ENCODE measurements at places on chromosomes 5 and 9.
A peak's percentile ranks its signal among the peaks of the same experiment; 100 is the strongest.

DNA sequence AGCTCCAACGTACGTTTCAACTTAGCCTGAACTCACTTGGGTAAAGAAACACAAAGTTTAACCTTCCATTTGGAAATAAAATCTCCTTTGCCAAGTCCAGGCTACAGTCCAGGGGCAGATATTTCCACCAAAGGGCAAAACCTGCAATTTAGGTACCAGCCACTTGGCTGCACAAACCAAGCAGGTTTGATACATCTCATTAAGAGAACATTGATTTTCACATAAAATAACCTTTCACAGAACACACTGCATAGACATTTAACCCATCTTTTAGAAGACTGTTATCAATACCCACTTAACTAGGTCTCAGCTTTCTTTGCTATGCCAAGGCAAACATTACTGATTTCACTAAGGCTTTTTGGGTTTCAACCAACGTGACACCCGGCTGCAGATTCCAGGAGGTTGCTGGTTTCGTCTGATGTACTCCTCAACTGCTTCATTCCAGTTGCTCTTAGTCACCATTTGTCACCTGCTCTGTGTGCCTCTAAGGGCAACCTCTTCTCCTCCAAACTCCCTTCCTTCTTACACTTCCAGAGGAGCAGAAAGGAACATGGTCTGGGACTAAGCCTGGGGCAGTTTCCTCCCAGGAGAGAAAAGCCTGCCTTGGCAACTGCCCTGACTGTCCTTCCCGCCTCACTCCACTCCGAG lies 67.1 kb downstream of the EPB41L4B start:
- DNase-seq: no peak

- no peak for DNase-seq
Observed at GRCh38 chr5:41214182-41214581, 850 bp upstream of the C6 start.

DNA sequence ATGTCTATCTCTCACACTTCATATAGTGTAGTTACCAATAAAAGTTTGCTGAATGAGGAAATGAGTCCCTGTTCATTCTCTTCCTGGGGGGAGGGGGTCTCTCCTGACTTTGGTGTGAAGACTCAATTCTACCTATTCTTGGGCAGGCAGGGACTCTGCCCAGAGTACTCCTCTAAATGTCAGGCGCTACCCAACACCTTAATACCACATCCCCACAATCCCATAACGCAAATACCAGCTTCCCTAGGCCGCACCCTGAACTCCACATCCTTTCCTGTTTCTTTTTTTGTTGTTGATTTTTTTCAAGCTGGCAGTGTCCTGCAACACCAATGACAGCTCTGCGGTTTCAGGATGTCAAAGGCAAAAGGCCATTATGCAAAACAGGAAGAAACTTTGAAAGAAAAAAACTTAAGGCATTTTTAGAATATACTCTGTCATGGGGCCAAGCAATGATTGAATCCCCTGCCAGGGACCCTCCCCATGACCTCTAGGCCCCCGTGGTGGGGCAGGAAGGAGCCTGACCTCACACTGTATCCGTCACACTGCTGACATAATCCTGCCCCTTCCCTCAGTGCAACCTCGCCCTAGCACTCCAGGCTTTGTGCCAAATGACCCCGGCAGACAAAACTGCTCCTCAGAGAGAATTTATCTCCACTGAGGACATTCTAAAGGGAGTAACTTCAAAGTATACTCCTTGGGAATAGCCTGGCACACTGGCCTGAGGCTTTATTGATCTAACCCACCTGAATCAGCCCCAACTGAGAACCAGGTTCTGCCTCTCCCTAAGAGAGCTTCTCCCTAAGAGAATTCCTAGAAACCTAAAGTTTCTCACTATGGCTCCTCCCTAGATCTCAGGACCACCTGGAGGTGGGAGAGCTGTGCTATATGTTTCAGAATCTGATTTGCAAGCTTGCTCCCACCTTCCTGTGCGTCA lies 8.0 kb downstream of the B4GALT1 start:
- peak; percentile 64 for DNase-seq

DNA sequence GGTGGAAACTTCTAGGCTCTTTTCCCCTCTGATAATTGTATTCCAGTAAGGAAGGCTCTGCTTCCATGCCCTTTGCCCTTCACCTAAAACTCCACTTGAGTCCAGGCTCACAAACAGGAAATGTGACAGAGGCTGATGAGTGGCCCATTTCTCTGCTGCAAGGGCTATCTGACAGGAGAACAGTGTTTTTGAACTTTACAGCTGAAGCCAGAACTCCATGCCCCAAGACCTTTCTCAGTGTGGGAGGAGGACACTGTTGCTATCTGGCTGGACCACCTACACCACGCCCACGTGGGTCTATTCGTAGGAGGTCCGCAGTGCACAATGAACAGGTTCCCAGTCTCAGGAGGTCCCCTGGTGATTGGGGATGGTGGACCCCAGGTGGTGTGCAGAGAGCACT lies 13.6 kb downstream of the GGTA1 start:
- no peak for DNase-seq

GRCh38 chr5:174217527-174217926 lies 172.0 kb downstream of the NSG2 start:
- DNase-seq: no peak

GRCh38 chr5:86885011-86885410 lies 267.3 kb downstream of the COX7C start:
- no peak for DNase-seq

DNA sequence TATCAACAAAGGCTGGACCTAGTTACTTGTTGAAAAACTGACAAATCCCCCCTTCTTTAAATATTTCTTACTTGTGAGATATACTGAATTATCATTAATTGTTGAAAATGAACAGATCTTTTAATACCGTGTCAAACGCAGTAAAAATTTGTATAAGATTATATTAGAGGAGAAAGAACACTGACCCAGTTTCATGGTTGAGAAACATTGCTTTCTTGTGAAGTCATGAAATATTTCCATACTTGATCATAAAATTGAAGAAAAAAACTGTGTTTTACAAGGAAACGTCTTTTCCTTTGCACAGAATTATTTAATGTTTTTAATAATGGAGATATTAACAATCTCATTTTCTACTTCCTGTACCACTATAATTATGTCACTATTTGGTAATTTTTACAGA lies 45.8 kb downstream of the MOCS2 start:
- no peak for DNase-seq

GRCh38 chr9:128456613-128457061 lies 831 bp downstream of the ODF2 start:
- DNase-seq: peak; percentile 79

DNA sequence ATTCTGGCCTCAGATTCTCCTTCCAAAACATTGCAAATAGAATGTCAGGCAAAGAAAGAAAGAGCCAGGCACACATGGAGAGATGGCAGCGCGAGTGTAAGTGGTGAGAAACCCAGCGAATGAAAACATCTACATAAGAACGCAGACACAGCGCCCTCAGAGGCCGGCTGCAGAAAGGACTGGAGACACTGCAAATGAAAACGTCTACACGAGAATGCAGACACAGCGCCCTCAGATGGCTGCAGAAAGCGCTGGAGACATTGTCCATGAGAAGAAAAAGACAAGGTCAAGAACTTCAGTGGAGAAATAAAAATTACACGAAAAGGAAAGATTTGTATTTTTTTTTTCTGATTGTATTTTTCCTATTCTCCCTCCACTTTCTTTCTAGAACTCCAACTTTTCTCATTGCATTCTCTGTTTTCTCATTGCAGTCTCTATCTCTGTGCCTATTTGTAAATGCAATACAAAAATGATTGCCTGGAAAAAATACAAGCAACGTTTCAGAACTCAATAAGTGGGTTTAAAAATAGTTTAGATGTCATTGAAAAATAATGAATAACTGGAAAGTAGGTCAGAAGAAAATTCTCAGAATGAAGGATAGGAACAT lies 117.9 kb upstream of the LPCAT1 start:
- DNase-seq: no peak

DNA sequence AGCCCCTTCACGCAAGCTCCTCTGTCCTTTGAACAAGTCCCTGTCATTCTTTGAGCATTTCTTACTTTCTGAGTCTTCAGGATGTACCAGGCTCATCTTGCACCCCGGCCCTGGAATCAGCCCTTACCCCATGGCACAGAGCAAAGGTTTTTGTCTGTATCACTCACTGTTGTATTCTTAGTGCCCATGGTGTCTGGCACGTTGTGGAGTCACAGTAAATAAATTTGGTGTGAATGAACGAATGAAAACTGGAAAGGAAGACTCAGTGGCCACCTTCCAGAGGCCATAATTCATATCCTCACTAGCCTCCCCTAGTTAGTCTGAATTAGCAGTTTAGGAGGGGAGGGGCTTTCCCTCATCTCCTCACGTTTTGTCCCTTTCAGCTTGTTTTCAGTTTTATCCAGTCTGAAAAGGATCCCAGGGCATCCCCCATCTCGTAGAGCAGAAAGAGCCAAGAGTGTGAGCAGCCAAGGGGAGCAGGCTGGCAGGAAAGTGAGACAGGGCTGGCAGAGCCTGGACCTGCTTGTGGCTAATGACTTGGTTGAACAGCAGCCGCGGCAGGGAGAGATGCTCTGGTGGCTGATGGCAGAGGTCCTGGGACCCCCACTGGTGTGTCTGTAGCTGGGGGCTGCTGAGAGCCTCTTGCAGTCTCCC lies 42.7 kb downstream of the ZNF618 start:
- no peak for DNase-seq

DNA sequence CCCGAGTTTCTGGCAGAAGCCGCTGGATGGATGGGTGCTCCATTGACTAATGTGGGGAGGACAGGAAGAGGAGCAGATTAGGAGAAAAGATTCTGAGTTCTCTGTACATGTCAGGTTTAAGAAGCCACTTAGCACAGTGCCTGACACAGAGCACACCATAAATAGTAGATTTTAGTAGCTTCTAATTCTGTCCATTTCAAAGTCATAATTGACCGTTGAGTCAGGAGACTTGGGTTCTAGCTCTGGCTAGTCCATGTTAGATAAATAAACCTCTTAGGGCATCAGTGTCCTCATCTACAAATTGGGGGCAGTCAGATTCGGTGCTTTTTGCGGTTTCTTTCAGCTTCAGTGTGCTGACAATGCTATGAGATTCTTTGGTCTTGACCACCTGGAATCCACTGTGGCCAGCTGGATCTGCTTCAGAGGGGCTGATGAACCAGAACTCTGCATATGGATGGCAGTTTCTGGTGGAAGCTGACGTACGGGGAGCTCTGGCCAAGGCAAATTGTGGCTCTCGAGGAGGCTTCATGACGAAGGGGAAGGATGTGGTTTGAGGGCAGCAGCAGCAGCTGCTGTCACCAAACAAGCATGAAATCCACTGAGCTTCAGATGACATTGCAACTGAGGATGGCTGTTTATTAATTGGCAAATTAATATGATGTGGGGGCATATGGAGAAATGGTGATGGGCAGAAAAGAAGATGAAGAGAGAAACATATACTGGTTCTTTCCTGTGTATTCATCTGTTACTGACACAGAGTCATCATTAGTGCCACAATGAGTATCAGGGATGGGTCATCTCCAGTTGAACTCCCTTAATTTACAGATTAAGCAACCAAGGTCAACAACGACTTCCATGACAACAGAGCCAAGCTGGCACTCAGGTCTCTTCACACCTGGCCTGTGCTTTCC lies 134.4 kb downstream of the AOPEP start:
- peak; percentile 82 for DNase-seq

DNA sequence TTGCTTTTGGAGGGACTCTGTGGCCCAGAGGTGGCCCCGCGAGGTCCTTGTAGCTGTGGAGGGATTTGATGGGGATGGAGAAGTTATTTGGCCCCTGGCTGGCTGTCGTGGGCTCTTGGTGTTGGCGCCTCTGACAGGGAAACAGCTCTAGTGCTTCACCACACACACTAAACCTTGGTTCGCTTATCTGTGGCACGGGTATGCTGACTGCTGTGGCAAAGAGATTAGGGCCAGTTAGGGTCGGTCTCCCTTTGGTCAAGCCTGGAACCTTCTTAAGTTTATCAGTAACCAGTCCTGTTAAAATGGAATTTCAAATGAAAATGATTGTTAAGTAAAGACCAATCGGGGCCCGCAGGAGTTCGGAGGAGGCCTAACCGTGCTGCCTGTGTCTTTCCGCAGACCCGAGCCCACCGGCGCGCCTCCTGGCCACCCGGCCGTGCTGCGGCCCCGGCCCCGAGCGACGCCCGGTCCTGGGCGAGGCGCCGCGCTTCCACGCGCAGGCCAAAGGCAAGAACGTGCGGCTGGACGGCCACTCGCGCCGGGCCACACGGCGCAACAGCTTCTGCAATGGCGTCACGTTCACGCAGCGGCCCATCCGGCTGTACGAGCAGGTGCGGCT lies 28.4 kb downstream of the NEURL1B start:
- no peak for DNase-seq

DNA sequence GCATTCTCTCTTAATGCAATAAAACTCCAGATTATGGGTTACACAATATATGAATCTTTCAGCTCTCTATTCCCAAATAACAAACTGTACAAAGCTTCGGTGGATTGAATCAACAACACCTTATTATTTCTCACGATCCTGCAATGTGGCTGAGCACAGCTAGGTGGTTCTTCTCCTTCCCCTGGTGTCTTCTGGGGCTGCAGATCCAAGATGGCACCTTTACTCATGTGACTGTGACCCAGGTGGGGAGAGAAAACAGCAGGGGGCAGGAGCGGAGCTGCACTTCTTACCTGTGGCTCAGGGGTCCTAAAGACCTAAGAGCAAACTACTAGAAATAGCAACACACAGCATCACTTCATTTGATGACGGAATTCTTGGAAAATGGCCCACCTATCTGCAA lies 233.1 kb downstream of the IRX1 start:
- DNase-seq: no peak

DNA sequence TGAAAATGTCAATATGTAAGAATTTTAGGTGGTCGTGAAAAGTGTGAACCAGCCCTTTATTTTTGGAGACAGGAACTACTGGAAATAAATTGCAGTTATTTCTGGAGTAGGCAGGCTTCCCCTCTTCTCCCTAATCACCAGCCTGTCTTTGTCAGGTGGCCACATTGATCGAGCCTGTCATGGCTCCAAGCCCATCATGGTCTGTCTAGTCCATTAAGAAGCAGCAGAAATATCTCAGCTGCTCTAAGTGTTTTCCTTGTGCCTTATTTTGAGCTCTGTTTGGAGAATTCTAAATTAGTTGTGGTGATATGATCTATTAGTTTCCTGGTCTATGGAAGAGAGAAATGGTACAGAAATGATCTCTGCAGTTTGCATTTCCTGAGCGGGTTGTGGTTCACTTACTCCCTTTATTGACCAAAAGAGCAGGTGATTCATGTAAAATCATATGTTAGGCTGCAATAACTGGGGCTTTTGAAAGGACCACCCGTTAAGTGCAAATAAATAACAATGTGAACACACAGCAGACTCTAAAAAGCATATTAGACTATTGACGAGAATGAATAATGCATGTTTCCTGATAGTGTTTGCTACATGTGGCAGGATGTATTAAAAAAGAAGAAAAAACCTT lies 42.3 kb downstream of the BASP1 start:
- no peak for DNase-seq

DNA sequence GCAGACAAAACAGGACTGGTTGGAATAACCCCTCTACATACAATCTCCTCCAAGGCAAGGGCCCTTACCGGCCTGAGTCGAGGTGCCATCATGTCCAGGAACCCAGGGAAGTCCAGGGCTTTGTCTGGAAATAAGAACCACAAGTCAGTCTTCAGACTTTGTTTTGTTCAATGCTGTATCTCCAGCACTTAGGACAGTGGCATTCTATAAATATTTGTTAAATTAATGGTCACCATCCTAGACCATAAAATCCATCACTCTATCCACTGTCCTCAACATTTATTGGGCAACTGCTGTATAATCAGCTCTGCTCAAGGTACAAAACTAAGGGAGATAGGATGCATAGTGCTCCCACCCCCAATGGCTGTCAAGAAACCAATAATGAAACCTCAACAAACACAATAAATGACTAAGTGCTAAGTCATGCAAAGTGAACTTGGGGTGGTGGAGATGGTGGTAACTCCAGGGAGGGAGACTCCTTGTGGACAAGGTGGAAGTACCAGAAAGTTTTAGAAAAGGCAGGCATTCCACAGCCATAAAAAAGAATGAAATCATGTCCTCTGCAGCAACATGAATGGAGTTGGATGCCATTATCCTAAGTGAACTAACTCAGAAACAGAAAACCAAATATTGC lies 5.0 kb downstream of the RELL2 start:
- no peak for DNase-seq

Data from GM06990 (cell line).